ENCODE measurements at places on chromosomes 6 and 20. TPM values are rescaled to one million over a fixed set of nuclear protein-coding genes. Genes with fewer than 3 reads are reported as not detected.

Gene ARMH2
- total RNA-seq, result 1.7 TPM

Gene PSORS1C1
- total RNA-seq, result not detected

Gene LGSN
- total RNA-seq, result not detected

Gene HDAC2
- 75.7 TPM for total RNA-seq

Gene MAP3K7
- 27.8 TPM for total RNA-seq

DNA sequence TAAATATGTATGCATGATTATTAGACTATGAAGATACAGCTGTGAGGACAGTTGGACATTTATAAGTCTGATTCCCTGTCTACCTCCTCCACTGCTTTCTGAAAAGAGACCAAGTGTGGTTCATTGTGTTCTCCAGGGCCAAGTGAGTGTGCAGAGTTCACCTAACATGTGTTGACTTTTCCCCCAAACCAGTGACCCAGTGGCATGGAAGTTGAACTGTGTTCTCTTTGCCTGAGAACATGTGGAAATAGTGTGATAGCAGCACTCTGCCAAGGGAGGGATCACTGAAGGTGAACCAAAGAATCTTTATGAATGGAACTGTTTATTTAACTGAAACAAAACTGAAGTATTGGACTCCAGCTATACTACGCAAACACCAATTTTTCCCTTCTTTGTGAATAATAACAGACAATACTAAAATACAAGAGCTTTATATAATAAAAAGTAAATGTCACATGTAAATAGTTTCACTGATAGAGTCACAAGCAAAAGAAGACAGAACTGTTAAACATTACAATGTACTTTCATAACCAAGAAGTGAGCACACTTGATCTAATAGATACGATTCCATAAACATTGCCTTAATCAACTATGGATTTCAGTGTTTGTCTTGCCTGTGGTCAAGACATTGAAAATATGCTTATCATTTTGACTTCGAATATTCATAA, 200.3 kb upstream of the FUT9 start:
- H3K27me3 ChIP-seq, result no peaks in the 10 kb centered on the region
- H3K27ac ChIP-seq, result no peak overlapping the region
- no peaks in the 10 kb centered on the region for H3K4me1 ChIP-seq
- no peaks in the 10 kb centered on the region for H3K36me3 ChIP-seq

DNA sequence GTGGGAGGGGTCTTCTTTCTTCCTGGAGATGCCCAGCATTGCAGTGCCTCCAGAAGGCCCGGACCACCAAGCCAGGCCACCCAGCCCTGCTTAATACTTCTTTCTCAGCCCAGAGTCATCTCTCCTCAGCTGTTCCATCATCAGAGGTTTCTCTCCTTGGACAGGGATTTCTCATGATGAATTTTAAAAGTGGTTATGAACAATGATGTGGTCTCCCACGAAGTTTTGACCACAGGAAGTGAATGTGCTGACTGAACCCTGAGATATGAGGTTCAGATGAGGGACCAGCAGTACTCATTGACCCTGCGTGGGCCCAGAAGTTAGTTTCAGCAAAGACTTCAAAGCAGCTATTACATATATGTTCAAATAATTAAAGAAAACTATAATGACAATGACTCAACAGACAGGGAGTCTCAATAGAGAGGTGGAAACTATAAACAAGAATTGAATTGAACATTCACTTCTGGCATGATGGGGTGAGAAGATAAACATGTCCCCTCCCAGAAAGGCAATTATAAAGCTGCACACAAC, 114.5 kb upstream of the SLC22A16 start:
- peaks cover 3% of the 10 kb centered on the region for H3K27me3 ChIP-seq
- no peak overlapping the region for H3K4me3 ChIP-seq
- H3K4me1 ChIP-seq, result peaks cover 13% of the 10 kb centered on the region
- peaks cover 2% of the 10 kb centered on the region for H3K36me3 ChIP-seq
- H3K27ac ChIP-seq, result no peak overlapping the region

DNA sequence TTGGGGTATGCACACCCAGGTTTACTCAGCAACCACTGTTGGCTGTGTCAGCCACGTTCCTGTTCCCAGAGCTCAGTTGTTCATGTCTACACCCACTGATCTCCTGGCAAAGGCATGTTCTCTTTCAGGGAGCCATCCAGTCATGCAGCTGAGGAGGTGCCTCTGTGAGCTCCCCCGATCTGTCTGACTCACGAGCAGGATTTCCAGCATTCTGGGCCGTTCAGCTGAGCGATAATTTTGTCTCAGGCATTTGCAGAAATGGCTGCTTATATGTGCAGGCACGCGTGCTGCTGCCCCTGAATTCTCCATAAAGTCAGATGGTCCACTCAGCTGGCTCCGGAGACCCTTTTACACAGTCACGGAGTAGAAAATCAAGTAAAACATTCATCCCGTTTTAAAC, 78.4 kb upstream of the IYD start:
- H3K4me1 ChIP-seq, result no peaks in the 10 kb centered on the region
- H3K36me3 ChIP-seq, result no peaks in the 10 kb centered on the region
- H3K4me3 ChIP-seq, result no peak overlapping the region
- no peak for DNase-seq
- H3K27ac ChIP-seq, result no peak overlapping the region

DNA sequence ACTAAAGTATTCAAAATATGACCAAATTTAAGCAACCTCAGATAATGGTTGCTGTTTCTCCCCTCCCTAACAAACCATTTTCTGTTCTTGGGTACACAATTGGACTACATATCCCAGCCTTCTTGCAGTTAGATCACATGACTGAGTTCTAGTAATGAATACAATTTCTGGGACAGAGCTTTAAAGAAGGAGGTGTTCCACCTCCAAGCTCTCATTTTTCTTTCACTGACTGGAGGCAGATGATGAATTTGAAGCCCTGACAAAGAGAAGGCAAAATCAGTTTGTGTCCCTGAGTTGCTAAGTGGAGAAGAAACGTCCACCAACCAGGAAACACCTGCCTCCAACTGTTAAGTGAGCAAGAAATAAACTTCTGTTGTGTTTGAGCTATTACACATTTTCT, 117.2 kb downstream of the LCA5 start:
- no peak overlapping the region for H3K27ac ChIP-seq
- no peaks in the 10 kb centered on the region for H3K36me3 ChIP-seq
- H3K4me1 ChIP-seq, result no peaks in the 10 kb centered on the region
- no peak for DNase-seq
- H3K27me3 ChIP-seq, result peaks cover 7% of the 10 kb centered on the region

DNA sequence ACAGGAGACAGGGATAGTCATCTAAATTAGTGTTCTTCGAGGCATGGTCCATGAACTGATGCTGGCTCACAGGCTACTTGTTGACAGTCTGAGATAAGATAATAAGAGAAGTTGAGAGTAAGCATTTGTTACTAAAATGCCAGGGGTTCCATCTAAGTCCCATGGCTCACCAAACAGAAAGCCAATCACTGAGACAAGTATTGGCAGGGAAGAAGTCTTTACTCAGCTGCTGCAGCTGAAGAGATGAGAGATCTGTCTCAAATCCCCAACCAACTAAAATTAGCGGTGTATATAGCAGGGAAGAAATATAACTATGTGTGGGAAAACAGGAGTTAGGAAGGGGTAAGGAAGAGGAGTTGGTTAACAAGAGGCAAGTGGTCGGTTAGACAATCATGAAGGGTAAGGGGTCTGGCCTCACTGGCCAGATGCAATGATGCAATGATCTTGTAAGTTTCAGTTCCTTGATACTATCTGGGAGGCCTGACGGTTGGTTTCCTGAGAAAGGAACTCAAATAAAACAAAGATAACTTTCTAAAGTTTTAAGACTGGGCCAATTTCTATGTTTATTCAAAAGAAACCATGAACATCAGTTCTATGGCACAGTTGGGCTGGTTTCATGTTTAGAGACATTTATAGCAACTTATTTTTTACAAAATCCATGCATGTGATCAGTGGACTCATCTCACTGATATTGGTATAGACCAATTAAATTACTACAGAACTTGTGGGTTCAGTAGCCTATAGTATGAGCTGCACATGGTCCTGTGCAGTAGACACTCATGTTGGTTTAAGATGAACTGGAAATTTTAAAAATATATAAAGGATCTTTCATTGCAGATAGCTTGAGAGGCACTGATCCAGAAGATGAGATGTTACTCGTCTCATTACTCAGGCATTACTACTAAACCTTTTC, 9.9 kb upstream of the HEBP2 start:
- H3K27ac ChIP-seq, result no peak overlapping the region
- no peaks in the 10 kb centered on the region for H3K36me3 ChIP-seq
- H3K27me3 ChIP-seq, result peaks cover 10% of the 10 kb centered on the region
- peaks cover 5% of the 10 kb centered on the region for H3K4me1 ChIP-seq
- H3K4me3 ChIP-seq, result no peak overlapping the region
- no peak for DNase-seq

- no peaks in the 10 kb centered on the region for H3K27me3 ChIP-seq
- H3K27ac ChIP-seq, result no peak overlapping the region
- H3K4me3 ChIP-seq, result no peak overlapping the region
- no peaks in the 10 kb centered on the region for H3K36me3 ChIP-seq
- H3K4me1 ChIP-seq, result no peaks in the 10 kb centered on the region
These were observed 54.1 kb upstream of the SALL4 start for GRCh38 chr20:51856432-51856831.

DNA sequence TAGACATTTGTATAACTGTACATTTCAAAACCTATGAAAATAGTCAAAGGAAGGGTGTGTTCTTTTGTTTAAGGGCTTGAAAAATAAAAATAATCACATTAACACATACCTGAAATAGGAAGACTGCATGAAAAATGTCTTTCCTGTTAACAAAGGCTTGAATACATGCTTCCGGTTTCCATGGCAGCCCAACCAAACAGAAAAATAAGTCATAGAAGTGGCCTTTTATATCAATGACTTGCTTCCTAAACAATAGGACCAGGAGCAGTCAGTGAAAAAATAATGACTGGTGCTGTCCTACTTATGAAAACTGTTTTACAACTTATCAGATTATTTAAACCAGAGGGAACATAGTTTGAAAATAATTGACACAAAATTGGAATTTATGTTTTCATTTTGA, 412.6 kb upstream of the PLCB4 start:
- no peak overlapping the region for H3K27ac ChIP-seq
- no peak for DNase-seq
- no peaks in the 10 kb centered on the region for H3K27me3 ChIP-seq
- no peak overlapping the region for H3K4me3 ChIP-seq
- no peaks in the 10 kb centered on the region for H3K4me1 ChIP-seq

- no peaks in the 10 kb centered on the region for H3K27me3 ChIP-seq
- peaks cover 38% of the 10 kb centered on the region for H3K36me3 ChIP-seq
- peaks cover 4% of the 10 kb centered on the region for H3K4me1 ChIP-seq
- no peak overlapping the region for H3K27ac ChIP-seq
These were observed 205.8 kb downstream of the OR2B2 start for GRCh38 chr6:27706431-27706830.

DNA sequence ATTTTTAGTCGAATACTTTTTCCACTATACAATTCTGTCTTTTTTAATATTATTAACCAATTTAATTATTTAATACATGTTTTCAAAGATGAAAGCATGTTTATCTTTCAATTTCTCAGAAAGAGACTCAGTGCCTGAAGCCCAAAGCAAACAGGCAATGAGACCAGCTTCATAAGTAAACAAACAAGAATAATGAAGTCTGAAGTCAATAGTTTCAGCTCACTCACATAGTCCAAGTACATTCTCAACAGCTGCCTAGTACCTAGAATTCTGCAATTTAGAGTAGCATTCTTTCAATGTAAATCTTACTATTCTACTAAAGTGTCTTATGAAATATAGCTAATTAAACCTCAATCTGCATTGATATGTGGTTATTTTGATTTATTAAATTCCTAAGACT, 626.5 kb upstream of the NRSN1 start:
- no peak overlapping the region for H3K27ac ChIP-seq
- H3K4me3 ChIP-seq, result no peak overlapping the region
- DNase-seq, result no peak
- H3K36me3 ChIP-seq, result no peaks in the 10 kb centered on the region

DNA sequence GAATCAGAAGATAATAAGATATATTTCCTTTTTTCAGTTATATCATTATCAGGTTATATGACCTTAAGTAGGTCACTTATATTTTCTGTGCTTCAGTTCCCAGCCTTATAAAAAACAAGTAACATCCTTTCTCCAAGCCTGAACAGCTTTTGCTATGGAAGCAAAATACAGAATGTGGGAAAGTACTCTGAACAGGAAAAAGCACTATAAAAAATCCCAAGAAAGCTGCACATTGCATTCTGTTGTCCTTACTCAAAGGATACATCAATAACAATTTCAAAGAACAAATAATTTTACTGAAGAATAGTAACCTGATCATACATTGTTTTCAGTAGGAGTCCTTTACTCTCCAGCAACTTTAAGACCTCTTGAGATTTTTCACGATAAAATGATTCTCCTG, 56.4 kb downstream of the SLC35A1 start:
- no peaks in the 10 kb centered on the region for H3K4me1 ChIP-seq
- no peak for DNase-seq
- no peak overlapping the region for H3K4me3 ChIP-seq
- H3K36me3 ChIP-seq, result peaks cover 35% of the 10 kb centered on the region

GRCh38 chr20:13349235-13349604, 128.1 kb downstream of the ISM1 start:
- no peak overlapping the region for H3K27ac ChIP-seq
- H3K27me3 ChIP-seq, result no peaks in the 10 kb centered on the region
- no peak overlapping the region for H3K4me3 ChIP-seq
- H3K36me3 ChIP-seq, result no peaks in the 10 kb centered on the region

GRCh38 chr20:43911066-43911465, 3.6 kb upstream of the TOX2 start:
- DNase-seq, result no peak
- peaks cover 41% of the 10 kb centered on the region for H3K27me3 ChIP-seq
- H3K36me3 ChIP-seq, result peaks cover 17% of the 10 kb centered on the region
- no peak overlapping the region for H3K27ac ChIP-seq
- H3K4me1 ChIP-seq, result peaks cover 15% of the 10 kb centered on the region

- no peak overlapping the region for H3K4me3 ChIP-seq
- no peak for DNase-seq
- no peaks in the 10 kb centered on the region for H3K36me3 ChIP-seq
- H3K27me3 ChIP-seq, result no peaks in the 10 kb centered on the region
- H3K27ac ChIP-seq, result no peak overlapping the region
These were observed 8.9 kb downstream of the FITM2 start for GRCh38 chr20:44302026-44302669.

- no peak for DNase-seq
- H3K4me1 ChIP-seq, result peaks cover 14% of the 10 kb centered on the region
- H3K4me3 ChIP-seq, result no peak overlapping the region
- H3K27me3 ChIP-seq, result peaks cover 5% of the 10 kb centered on the region
These were observed 59.4 kb upstream of the PTGIS start for GRCh38 chr20:49627329-49627761.
